ENCODE measurements at places on chromosomes 7 and 10.

DNA sequence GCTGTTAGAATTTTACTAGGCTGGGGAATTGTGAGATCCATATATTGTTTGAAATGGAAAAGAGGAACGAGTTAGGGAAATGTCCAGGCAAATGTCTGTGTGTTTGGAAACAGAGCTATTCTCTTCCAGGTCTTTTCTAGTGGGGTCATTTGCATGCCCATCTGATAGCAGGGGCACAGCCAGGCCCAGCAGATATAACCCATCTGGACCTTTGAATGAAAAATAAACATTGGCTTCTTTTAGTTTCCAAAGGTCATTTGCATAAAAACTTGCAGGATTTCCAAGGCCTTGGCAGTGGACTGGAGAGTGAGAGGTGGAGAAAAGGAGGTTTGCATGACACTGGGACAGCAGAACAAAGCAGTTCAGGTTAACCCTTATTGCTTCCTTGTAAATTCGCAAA lies 188.0 kb upstream of the GPR26 start:
- DNase-seq = no peak

DNA sequence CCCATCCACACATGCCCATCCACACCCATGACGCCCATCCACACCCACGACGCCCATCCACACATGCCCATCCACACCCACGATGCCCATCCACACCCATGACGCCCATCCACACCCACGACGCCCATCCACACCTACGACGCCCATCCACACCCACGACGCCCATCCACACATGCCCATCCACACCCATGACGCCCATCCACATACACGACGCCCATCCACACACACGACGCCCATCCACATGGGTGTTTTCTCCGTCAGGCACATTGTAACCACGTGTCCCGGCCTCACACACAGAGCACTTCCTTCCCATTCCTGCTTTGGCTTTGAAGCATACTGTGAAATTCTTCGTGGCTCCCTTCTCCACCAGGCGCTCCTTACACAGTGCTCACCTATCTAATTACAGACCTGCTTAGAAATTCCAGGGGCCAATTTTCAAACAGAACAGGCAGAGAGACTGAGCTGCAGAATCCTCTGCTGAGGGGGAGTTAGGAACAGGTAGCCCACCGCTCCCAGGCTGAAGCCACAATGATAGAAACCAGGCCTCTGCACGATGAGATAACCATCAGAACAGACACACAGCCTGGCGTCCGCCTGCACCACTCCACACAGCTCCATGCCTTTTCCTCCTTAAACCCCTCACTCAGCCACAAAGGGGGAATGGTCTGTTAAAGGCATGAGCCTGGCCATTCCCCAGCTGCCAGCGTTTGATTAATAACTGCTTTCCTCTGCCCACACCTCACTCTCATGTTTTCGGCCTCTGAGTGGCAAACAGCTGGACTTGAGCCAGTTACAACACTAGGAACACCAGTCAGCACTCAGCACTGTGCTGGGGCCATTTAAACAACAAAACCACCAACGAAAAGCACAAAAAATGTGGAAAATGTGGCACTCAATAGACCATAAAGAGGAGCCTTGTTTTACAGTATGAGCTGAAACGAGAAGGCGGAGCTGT lies 501.6 kb downstream of the PTPRN2 start:
- no peak for DNase-seq

- DNase-seq = no peak
Observed at GRCh38 chr7:128895320-128895719, 15.2 kb downstream of the KCP start.

- DNase-seq = no peak
Observed at GRCh38 chr7:101934618-101935017, 117.2 kb downstream of the CUX1 start.

- DNase-seq = no peak
Observed at GRCh38 chr7:41973202-41973730, 263.7 kb downstream of the GLI3 start.

- no peak for DNase-seq
Observed at GRCh38 chr7:151100921-151101320, 14.6 kb downstream of the AGAP3 start.

DNA sequence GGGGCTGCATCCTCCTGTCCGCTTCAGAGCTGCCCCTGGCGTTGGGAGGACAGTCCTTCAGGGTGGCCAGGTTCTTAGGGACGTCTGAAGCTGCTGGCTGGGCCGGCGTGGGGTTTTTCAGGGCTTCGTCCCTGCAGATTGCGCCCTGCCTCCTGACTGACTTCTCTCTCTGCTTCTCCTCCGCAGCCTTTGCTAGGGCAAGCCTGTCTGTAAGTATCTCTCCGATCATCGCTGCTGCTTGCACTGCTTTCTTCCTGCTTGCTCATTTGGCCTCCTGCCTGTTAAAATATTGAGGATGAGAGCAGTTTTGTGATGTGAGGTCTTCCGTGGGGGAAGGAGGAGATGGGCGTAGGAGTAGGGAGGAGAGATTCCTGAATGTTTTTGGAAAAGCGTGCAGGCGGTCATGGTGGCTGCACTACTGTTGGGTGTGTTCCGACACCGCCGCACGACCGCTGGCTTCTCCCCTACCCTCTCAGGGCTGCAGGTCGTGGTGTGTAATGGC lies 25.3 kb downstream of the PFKFB3 start:
- DNase-seq = no peak

DNA sequence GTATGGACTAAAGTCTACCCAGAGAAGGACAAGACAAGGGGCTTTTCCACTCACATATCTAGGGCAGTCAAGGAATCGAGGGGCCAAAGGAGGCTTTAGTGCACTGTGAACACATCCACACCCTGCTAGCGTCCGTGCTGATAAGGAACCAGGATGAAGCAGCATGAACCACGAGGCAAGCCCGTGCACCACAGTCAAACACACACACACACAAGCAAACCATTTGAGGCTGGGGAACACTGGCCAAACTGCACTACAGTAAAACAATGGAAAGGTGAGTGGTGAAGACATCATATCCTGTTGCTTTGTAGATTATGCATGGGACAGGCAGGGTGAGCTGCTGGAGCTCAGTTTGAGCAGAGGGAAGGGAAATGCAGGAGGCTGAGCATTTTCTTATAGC lies 177.4 kb upstream of the CDCA7L start:
- no peak for DNase-seq

DNA sequence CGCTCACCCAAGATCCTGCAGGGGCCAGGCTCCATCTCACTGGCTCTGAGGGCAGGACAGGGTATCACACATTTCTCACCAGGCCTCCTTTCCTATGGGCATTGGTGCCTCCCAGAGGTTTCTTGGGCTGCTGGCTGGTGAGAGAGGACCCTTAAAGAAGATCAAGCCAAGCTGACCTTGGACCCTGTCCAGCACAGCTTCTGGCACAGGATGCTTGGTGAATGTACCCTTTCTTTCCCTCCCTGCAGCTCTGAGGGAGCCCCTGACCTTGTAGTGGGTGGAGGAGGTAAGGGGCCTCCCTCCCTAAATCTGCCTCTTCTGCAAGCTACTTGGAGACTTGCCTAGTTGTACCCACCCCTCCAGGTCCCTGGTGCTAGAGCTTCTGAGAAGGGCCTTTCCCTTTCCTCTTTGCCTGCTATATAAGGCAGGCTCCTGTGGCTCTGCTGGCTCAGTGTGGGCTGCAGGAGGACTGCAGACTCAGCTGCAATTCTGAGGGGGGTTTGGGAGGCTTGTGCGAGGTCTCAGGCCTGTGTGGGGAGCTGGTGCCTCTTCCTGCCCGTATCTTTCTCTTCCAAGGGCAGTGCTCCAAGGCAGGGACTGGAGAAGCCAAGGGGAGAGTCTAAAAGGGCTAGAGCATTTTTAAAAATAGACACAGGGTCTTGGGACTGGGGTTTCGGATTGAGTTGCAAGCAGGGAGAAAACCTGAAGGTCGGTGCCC lies 11.7 kb upstream of the TRIM8 start:
- peak; percentile 89 for DNase-seq

DNA sequence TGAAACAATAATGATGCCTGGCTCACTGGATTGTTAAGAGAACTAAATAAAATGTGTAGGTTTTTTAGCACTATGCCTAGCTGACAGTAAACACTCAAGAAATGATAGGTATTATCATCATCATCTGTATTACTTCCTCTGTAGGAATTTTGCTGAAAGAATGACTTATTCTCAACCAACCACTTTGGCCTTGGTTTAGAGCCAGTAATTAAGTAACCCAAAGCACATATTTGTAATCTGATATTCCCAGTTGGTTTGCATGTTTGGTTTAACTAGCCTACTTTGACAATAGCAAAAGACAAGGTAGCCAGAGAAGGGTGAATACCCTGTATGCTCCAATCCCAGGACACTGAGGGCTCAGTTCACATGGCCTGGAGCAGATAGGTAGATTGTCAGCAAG lies 34.4 kb downstream of the BCAP29 start:
- DNase-seq = no peak

- peak; percentile 90 for DNase-seq
Observed at GRCh38 chr10:71860243-71861029, 9.4 kb upstream of the PSAP start.

DNA sequence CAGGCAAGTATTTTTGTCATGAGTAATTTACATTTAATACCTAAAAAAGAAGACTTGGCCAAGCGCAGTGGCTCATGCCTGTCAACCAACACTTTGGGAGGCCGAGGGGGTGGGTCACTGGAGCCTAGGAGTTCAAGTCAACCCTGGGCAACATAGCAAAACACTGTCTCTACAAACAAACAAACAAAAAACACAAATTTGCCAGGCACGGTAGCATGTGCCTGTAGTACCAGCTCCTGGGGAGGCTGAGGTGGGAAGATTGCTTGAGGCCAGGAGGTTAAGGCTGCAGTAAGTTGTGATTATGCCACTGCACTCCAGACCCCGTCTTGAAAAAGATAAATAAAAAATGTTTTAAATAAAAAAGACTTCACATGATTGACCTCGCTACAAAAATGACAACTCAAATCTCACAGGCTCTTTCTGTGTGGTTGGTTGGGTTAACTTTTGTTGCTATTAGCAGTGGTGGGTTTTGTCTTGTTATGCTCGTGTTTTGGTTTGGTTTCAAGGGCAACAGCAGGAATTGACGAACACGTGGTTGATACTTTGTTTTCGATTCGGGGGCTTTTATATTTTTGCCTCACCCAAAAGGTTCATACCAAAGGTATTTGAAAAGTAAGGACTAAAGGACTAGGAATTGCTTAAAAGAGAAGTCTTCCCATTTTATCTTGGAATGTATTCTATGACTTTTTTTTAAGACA lies 227.2 kb upstream of the MKLN1 start:
- no peak for DNase-seq

DNA sequence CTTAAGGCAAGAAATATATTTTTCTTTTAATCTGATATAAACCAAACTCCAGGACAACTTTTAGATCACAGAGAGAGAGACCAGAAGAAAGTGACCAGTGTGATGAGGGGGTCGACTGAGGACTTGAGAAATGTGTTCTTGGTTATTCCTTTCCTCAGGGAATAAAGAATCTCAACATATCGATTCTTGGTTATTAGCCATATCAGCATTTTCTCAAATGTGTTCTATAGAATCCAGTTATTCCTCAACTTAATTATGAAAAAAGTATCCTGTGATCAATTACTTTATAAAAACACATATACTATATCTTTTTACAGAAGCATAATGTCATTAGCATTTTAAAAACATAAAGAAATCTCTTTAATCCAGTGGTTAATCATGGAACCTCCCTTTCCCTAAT lies 222.1 kb upstream of the FAM3C start:
- DNase-seq = no peak

DNA sequence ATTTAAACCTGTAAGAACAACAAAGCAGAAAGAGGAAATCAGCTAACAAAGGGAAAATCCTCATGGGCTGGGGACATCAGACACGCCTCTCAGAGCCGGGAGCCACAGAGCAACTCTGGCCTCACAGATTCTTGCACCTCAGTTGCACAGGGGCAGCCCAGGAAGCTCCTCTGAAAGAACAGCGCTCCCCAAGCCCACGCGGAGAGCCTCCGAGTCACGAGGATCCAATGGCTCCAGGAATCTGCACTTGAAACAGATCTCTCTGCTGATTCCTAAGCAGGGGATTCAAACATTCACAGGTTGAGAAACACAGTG lies 213.2 kb upstream of the MGMT start:
- DNase-seq = no peak

GRCh38 chr10:108375691-108376090 lies 1211.2 kb upstream of the SORCS1 start:
- no peak for DNase-seq

- DNase-seq = no peak
Observed at GRCh38 chr10:108817135-108817534, 1106.2 kb downstream of the XPNPEP1 start.

GRCh38 chr10:98636921-98637329 lies 190.2 kb upstream of the HPS1 start:
- no peak for DNase-seq

- no peak for DNase-seq
Observed at GRCh38 chr7:116351966-116352365, 141.6 kb downstream of the TES start.

DNA sequence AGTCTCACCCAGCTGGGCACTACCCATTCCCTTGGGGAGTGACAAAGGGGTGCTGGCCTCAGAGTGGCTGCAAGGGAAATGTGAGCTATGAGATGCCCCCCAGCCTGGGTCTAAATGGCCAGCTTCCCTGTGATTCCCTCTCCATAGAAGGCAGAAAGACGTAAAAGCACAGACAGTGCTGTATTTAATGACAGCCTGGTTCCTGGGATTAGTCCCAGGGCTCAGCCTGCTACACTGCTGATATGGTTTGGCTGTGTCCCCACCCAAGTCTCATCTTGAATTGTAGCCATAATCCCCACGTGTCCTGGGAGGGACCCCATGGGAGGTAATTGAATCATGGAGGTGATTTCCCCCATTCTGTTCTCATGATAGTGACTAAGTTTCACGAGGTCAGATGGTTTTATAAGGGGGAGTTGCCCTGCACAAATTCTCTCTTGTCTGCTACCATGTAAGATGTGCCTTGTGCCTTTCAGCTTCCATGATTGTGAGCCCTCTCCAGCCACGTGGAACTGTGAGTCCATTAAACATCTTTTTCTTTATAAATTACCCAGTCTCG lies 23.9 kb upstream of the CALN1 start:
- no peak for DNase-seq

GRCh38 chr10:5387169-5387568 lies 17.5 kb downstream of the TUBAL3 start:
- DNase-seq = no peak

DNA sequence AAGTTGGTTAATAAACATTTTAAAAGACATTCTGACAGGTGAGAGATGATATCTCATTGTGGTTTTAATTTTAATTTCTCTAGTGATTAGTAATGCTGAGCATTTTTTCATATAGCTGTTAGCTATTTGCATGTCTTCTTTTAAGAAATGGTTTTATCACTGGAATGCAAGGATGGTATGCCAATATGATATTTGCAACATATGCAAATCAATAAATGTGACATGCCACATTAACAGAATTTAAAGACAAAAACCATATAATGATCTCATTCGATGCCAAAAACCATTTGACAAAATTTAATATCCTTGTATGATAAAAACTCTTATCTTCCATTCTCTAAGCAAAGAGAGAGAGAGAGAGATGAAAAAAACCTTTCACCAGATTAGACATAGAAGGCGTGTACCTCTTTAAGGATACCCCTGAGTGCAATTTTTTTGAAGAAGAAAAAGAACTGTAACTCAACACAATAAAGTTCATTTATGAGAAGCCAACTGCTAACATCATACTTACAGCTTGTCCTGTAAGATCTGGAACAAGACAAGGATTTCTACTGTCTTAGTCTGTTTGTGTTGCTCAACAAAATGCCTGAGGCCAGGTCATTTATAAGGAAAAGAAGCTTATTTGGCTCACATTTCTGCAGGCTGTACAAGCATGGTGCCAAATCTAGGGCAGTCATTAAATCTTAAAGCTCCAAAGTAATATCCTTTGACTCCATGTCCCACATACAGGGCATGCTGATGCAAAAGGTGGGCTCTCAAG lies 39.7 kb upstream of the ZMYND11 start:
- DNase-seq = no peak

- no peak for DNase-seq
Observed at GRCh38 chr7:47195641-47196040, 386.3 kb downstream of the TNS3 start.

Measured in left hindlimb (tissue), 1 donor.